ENCODE measurements at places on chromosomes 16 and 17. TPM values are rescaled to one million over a fixed set of nuclear protein-coding genes. Genes with fewer than 3 reads are reported as not detected.

The TPPP3 gene
- 0.95 TPM for total RNA-seq

The RUNDC3A gene
- total RNA-seq, result 3.6 TPM

The STH gene
- total RNA-seq, result not detected

The DYNLL2 gene
- total RNA-seq, result 19.8 TPM

The PPP1R1B gene
- 45.7 TPM for total RNA-seq

The TRPV3 gene
- total RNA-seq, result 0.31 TPM

The OTOA gene
- total RNA-seq, result not detected

The KRT15 gene
- 70.4 TPM for total RNA-seq

The UNC13D gene
- total RNA-seq, result 12.7 TPM

The RHBDF1 gene
- 41.7 TPM for total RNA-seq

The TNFSF13 gene
- 2.3 TPM for total RNA-seq

The NLRC5 gene
- total RNA-seq, result 8.8 TPM

The TMEM114 gene
- total RNA-seq, result not detected

The CACNG3 gene
- total RNA-seq, result not detected

The CCL5 gene
- total RNA-seq, result 15.9 TPM

The HSF4 gene
- total RNA-seq, result 38.6 TPM

The LRRC46 gene
- total RNA-seq, result 1.9 TPM

The RNF135 gene
- total RNA-seq, result 41.8 TPM

The GP1BA gene
- total RNA-seq, result 0.15 TPM

The DOC2B gene
- 1.5 TPM for total RNA-seq

The ASIC2 gene
- total RNA-seq, result 4.1 TPM

The IRX6 gene
- not detected for total RNA-seq

The TP53TG3C gene
- not detected for total RNA-seq

The SLC52A1 gene
- total RNA-seq, result 0.54 TPM

The SPNS2 gene
- 1.9 TPM for total RNA-seq

The C16orf46 gene
- 1.2 TPM for total RNA-seq

The NXPH3 gene
- total RNA-seq, result 0.57 TPM

The MYL4 gene
- 0.49 TPM for total RNA-seq

The SNX20 gene
- total RNA-seq, result 0.10 TPM

The C1QTNF8 gene
- total RNA-seq, result 0.39 TPM

The MYH10 gene
- total RNA-seq, result 36.5 TPM

The ORMDL3 gene
- 55.1 TPM for total RNA-seq

The CCL8 gene
- total RNA-seq, result not detected

The MMD gene
- total RNA-seq, result 26.9 TPM

The TBX6 gene
- total RNA-seq, result 0.46 TPM

The ZNF207 gene
- 215 TPM for total RNA-seq

The AIPL1 gene
- total RNA-seq, result not detected

The LAT gene
- total RNA-seq, result 3.7 TPM

The CSH2 gene
- not detected for total RNA-seq

The ABCA6 gene
- total RNA-seq, result 0.46 TPM

The TLCD3B gene
- 3.5 TPM for total RNA-seq

The GINS2 gene
- 12.0 TPM for total RNA-seq

The CHD9NB gene
- 0.64 TPM for total RNA-seq

The METRNL gene
- 21.0 TPM for total RNA-seq

The CDRT4 gene
- total RNA-seq, result 2.8 TPM

The THOC6 gene
- total RNA-seq, result 56.7 TPM

The PPY gene
- not detected for total RNA-seq

The CCL2 gene
- total RNA-seq, result 513 TPM
